ENCODE measurements at places on chromosomes 5 and 9.

- peak; percentile 67 for DNase-seq
Observed at GRCh38 chr9:132181796-132182313, 20.0 kb downstream of the NTNG2 start.

- DNase-seq = no peak
Observed at GRCh38 chr5:158373608-158374395, 514.9 kb upstream of the CLINT1 start.

DNA sequence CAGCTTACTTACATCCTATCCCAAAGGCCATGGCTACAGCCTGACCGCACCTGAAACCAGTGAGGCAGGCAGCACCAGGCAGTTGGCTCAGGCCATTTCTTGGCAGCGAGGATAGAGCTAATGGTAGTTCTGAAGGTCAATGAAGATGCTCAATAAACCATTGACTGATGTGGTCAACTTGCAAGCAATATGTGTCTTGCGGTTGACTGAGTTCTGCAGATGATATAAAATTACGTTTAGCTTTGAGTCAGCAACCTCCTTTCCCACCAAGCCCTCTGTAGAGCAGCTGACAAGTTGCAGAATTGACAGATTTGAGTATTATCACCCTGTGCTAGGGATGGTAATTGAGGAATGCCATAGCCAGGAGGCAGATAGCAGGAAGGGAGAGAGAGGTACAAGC lies 189.0 kb upstream of the PUM3 start:
- no peak for DNase-seq

DNA sequence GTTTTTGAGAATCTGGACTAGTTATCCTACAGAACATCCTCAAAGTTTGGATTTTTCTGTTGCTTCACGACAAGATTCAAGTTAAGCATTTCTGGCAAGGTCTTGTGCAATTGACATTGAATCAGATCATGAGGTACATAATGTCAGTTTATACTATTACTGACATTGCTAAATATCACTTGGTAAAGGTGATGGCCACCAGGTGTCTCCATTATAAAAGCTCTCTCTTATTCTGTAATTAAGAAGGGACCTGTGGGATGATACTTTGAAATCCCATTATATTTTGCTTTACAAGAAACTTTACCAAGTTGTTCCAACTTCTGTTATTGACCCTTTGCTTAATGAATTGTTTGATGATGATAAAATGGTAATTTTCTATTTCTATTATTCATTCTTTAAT lies 131.0 kb upstream of the ASTN2 start:
- no peak for DNase-seq

GRCh38 chr5:149174847-149175234 lies 33.5 kb downstream of the ABLIM3 start:
- DNase-seq = no peak

DNA sequence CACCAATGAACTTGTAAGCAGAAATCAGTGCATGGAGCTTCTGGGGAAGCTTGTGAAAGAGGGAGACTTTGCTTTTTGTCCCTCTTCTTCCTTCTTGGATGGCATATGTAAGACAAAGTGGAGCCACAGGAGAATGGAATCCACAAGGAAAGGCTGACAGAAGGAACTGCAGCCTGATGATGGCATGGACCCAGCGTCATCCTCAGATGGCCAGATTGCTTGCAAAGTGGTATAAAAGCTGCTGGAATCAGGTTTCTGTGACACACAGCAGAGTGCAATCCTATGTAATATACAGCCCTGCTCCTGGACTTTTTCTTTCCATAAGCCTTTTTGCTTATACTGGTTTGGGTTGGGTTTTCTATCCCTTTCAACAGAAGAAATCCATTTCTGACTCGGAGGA lies 31.4 kb upstream of the SPARC start:
- DNase-seq = no peak

DNA sequence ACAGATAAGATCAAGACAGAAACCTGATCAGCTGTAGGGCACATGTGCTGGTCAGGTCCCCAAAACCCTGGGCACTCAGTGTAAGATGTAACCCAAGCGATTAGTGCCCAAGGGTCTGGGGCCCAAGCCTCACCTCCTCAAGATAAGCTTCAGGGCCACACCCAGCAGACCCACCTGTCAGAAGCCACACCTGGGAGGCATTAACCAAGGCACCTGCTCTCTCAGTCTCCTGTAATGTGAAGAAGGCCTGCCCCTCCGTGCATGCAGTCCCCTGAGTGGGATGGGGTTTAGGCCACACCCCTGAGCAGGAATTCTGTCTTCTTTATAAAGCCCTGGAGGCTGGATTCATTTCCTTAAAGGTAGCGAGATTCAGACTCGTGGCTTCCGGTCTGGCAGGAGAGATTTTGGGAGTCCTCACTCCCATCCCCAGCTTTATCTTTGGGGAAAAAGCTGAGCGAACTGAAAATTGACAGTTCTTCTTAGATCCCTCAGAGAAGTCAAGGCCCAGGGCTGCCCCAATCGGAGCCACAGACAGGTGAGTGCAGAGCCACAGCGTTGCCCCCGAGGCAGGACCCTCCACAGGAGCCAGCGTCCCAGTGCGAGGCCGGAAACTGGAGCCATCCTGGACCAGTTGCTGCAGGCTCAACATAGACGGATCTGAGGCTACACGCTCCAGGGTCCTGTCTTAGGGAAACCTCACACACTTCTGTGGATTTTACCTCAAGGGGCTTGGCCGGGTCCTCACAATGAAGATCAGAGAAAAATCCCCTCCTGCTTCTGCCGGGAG lies 357.6 kb upstream of the IRX4 start:
- no peak for DNase-seq

GRCh38 chr5:181245427-181246275 lies 1.9 kb upstream of the RACK1 start:
- no peak for DNase-seq

- no peak for DNase-seq
Observed at GRCh38 chr5:98110791-98111190, 662.7 kb upstream of the RGMB start.

- DNase-seq = no peak
Observed at GRCh38 chr9:2093920-2094597, 78.9 kb downstream of the SMARCA2 start.

GRCh38 chr9:123342247-123342646 lies 13.8 kb upstream of the CRB2 start:
- no peak for DNase-seq

- no peak for DNase-seq
Observed at GRCh38 chr5:136025900-136026299, 2.9 kb upstream of the TGFBI start.

DNA sequence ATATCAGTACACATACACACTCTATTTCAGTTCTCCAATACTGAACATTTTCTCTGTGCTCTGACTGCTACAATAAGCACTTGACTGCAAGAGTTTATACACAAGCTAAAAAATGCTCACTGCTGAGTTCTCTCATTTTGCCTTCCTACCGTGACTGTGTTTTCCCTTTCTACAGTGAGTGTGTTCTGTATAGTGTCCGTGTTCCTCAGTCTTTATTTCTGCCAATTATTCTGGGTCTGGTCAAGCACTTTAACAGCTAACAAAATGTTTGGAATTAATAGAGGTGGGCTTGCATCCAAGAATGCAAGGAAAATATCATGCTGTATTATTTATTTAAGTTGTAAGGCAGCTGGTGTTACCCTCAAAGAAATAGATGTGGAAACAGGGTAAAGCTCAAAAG lies 217.0 kb upstream of the NREP start:
- no peak for DNase-seq

Data from posterior vena cava (tissue), 2 donors.